ENCODE measurements at places on chromosomes 4 and X. TPM values are rescaled to one million over a fixed set of nuclear protein-coding genes. Genes with fewer than 3 reads are reported as not detected.

The ERAS gene
- polyA plus RNA-seq: not detected

The PNPLA4 gene
- polyA plus RNA-seq: 26.0 TPM

- DNase-seq: no peak
These were observed 198.6 kb downstream of the ARHGAP24 start for GRCh38 chr4:85673540-85673939.

GRCh38 chr4:2862528-2862927 lies 18.9 kb downstream of the ADD1 start:
- DNase-seq: no peak

The TRPC3 gene
- polyA plus RNA-seq: 0.43 TPM

DNA sequence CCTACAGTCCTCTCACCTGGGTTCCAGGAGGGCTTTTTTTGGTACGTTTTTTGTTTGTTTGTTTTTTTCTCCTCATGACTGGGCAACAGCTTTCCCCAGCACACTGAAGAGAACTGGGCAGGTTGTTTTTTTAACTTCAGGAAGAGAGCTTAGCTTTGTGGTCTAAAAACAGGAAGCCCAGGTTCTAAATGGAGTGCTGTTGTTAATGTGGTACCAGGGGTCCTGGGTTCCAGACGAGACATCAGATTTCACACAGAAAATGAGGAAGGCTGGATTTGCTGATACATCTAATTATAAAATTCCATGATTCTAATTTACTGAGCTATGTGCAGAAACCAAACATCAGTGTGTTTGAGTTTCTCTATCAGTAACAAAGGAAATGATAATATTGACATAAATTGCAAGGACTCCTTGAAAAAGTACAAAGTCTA lies 4.2 kb downstream of the MYOZ2 start:
- no peak for DNase-seq

GRCh38 chrX:2264179-2265030 lies 236.4 kb downstream of the DHRSX start:
- DNase-seq: no peak

DNA sequence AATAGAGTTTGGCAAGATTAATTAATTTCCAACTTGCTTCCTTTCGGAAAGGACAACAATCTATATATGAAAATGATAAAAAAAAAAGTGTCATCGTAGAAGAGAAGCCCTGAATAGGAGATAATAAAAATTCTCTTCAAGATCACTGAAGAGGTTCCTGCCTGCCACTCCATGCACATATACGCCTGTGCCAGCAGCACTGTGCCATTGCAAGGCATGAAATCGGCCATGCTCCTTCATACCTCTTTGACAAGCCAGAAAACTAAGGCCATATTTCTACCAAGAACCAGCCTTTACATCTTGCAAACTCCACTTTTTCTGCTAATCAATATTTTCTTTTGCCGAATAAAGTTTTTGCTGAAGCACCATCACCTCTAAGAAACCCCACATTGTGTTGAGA lies 365.5 kb downstream of the CXXC4 start:
- DNase-seq: no peak

Measured in BJ (cell line).